ENCODE measurements at places on chromosomes 13 and 19.

DNA sequence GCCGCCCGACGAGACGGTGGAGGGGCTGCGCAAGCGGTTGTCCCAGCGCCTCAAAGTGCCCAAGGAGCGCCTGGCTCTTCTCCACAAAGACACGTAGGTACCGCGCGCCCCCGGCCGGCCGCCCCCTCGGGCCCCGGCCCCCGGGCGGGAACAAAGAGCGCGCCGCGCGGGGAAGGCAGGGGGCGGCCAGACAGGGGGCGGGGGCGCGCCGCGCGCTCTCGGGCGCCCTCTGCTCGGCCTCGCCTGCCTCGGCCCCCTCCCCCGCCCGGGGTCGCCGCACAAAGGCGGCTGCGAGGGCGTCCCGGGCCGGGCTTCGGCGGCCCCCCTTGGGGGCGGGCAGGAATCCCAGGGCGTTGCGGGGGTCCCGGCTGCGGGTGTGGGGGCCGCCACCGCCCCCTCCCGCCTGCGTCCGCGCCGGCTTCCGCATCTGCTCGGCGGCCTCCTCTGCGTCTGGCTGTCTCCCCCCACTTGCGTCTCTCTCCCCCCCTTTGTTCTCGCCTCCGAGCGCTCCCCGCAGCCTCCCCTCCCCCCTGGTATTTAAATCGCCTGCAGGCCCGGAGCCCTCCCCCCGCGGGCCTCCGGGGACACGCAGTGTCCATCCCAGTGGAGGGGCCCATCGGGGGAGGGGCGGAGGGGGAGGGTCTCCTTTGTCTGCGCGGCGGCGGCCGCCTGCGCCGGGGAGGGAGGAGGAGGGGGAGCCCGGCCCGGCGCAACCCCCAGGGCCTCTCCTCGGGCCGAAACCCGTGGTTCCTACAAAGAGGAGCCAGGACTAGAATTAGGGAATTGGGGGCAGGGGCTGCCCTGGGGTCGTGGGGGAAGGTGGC lies 2.3 kb downstream of the MIDN start:
- DNase-seq, result peak; percentile 72

- DNase-seq, result no peak
These were observed 1.0 kb downstream of the PRKACA start for GRCh38 chr19:14116525-14116917.

GRCh38 chr13:44032802-44033201 lies 153.1 kb downstream of the LACC1 start:
- no peak for DNase-seq

- no peak for DNase-seq
These were observed 2494.9 kb upstream of the PCDH20 start for GRCh38 chr13:63910511-63910910.

DNA sequence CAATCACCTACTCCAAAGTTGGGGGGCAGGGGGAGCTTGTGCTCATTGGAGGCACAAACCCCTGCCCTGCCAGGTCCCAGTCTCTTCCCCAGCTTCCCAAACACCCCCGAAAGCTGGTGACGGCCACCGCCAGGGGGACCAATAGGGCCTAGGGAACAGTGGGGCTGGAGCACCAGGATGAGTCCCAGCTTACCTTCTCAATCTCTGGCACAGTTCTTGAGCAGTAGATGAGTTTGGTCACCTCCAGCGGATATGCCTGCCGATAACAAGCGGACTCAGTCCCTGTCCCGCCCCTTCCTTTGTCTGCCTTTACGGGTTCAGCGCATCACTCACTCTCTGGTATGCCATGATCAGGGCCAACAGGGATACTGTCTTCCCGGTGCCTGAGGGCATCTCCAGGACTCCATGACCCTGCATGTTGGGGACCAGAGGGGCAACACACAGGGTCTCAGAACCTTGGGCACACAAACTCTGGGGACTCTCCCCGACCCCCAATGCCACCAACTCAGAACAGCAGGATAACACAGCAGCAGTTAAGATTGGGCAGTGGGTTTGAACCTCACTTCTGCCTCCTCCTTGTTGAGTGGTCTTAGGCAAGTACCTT lies 1.5 kb downstream of the ERCC2 start:
- DNase-seq, result no peak
